Activated CD4-positive, CD25-positive, alpha-beta regulatory T cell treated with anti-CD3 and anti-CD28 coated beads, Interleukin-2, amount 50 U/mL, for 72 hours (primary cell): ENCODE measurements at places on chromosomes 4 and X.

- DNase-seq, result no peak
Observed at GRCh38 chrX:103831342-103831802, 685 bp downstream of the RAB9B start.

- no peak for DNase-seq
Observed at GRCh38 chrX:75301060-75301459, 27.2 kb downstream of the UPRT start.

- no peak for DNase-seq
Observed at GRCh38 chrX:79266702-79267101, 100.4 kb downstream of the ITM2A start.

- no peak for DNase-seq
Observed at GRCh38 chr4:106329041-106329618, 12.8 kb downstream of the AIMP1 start.

GRCh38 chr4:122508083-122508482 is 51.6 kb upstream of the IL2 start:
- no peak for DNase-seq

- DNase-seq, result no peak
Observed at GRCh38 chrX:101429934-101430333, 21.9 kb downstream of the HNRNPH2 start.

DNA sequence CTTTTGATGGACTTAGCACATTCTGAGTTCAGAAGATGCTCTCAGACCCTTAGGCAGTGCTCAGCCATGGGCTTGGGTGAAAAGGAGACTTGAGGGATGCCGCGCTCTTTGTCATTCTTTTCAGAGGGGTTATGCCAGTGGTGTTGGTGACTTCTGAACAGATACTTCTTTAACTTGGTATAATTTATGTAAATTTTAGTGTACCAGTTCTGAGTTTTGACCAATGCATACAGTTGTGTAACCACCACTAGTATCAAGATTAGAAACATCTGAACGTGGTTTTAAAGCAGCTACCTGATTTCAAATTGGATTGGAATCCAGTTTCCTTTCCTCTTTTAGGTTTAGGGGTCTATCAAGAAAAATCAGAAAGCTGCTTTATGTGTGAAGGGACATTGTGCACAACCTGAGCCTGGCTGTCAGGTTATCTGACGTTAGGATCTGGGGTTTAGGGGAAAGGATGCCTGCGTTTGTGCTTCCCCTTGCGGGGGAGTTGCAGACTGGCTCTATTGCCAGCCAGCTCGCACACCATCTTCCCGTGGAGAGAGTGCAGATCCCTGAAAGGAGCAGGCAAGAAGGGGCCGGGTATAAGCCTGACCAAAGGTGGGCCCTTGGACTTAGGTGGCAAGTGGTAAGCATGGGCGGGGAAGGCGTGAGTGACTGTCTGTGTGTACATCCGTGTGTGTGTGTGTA is 19.0 kb downstream of the SMS start:
- no peak for DNase-seq

DNA sequence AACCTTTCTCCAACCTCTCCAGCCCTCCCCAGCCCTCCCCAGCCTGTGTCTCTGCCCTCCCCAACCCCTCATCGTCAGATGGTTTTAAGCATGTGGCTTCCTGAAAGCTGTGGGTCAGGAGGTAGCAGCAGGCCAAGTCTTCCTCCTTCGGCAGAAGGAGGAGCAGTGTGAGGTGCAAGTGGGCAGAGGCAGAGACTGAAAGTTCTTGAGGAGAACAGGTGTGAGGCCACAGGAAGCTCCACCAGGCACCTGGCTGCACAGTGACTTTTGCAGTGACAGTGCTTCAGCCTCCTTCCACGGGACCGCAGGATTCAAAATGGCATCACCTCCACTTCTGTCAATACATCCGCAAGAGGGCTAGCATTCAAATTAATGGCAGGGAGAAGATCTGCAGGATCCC is 203.9 kb upstream of the LEF1 start:
- DNase-seq, result no peak

GRCh38 chr4:104615926-104616325 is 121.2 kb upstream of the CXXC4 start:
- no peak for DNase-seq

DNA sequence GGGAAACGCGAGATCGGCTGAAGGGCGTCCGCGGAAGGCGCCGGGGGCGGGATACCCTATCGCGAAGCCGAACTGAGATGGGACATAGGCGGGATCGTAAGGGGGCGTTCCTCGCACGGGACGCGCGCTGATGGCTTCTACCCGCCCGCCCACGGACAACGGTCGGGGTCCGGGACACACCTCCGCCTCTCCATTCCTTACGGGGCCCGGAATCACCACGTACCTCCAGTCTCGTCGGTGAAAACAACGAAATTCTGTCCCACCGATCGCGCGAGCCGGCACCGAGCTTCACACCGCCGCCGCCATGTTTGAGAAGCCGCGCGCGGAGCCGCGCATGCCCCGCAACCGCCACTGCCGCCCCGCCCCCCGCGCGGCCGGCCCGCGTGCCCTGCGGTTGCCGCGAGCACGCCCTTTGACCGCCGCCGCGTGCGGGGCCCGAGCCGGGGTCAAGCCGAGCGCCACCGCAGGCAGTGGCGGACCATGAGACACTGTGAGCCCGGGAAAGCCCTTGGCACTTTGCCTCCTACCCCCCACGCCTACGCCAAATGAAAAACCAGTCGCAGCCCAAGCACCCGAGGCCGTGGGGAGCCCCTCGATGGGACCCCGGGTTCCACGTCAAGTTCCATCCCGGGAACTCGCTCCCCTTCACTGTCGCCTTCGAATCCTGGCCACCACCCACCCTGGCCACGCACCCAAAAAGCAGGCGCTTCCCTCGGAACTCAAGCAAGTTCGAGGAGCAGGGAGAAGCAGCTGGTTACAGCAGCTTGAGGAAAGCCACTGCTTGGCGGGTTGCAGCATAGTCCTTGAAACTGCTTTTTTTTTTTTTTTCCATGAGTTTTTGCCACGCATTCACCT is at the start of gene SCML2:
SCML2 (minus strand) TSS at position 320 of the 855 bp plus-strand sequence. CDS start 20,617 bp downstream, outside the sequence.
- peak; percentile 47 for DNase-seq

DNA sequence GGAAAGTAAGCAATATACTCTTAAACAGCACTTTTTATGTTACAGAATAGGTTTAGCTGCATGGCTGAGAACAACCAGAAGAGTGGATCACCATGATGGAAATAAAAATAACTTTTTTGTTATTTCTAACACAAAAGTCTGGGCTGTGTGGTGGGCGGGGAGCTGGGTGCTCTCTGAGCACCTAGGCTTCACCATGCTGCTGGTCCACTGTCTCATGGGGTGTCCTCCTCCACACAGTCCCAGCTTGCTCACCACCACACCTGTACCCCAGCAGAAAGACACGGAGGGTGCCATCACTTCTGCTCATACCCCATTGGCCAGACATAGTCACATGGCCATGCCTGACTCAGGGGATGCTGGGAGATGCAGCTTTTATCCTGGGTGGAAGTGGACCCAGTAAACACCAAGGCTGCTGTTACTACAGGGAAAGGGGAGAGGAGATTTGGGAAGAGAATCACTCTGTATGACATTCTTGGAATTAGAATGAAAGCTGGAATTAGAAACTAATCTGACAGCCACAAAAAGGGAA is 45.0 kb downstream of the CPZ start:
- DNase-seq, result no peak

DNA sequence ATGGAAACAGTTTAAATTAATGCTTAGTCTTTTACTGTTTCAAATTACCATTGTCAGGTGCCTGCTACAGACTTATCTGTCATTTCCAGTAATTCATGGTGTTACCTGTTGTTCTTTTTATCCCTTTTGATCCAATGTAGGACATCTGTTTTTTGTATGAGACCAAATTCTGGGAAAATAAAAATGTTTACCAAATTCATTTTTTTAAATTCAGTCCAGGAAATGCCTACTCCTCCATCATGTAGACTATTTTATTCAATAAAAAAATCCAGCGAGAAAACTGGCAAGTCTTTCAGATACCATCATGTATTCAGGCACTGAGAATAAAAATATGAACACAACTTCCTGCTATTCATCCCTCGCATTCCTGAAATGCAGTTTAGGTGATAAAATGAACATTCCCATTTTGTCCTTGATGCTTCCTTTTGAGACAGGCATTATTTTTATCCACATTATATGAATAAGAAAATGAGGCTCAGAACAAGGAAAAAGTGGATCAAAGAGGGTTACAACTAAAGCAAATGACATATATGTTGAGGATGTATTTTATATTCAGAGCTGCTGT is 584.2 kb downstream of the SPRY1 start:
- DNase-seq, result no peak

DNA sequence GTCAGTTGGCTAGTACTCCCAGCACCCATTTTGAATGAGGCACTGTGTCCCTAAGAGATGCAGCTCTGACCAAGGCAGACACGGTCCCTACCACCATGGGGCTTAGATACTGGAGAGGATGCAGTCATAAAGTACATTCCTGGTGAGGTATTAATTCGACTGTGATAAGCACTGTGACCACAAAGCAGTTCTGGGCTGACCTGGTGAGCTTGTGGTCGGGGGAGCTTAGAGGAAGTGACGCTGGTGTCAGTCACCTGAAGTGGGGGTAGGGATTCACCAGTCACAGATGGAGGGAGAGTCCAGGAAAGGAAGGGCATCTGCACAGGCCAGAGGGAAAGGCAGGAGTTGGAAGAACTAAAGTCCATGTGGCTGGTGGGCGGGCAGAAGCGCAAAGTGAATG is 15.8 kb upstream of the CLTRN start:
- no peak for DNase-seq

DNA sequence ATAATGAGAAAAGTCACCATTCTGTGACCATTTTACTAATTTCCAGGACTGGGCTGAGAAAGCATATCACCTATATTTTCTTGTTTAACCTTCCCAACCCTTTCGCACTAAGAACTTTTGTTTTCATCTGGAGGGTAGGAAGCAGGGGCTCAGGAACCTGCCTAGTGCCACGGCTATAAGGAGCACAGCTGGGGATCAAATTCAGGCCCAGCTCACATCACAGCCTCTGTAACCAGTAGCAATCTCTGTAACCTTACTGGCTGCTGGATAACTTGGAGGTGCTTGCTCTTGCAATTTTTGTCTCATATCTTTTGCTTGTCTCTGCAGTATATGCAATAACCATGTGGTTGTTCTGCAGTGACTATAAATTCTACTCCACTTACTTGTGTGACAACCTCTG is 76.7 kb upstream of the PLAC1 start:
- DNase-seq, result no peak

DNA sequence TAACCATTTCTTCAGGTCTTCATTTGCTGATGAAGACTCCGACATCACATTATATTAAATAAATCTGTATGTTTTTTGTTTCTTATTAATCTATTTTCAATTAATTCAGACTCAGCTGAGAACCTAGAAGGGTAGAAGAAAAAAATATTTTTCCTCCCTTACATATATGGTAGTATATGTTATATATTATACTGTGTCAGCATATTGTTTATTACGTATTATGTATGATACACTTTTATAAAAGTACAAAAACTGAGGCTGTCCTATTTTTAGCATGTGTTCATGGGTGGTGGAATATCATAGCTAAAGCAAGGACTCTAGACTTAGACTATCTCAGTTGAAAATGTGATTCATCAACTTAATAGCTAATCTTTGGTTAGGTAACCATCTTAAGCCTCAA is 149.3 kb downstream of the CENPC start:
- no peak for DNase-seq

DNA sequence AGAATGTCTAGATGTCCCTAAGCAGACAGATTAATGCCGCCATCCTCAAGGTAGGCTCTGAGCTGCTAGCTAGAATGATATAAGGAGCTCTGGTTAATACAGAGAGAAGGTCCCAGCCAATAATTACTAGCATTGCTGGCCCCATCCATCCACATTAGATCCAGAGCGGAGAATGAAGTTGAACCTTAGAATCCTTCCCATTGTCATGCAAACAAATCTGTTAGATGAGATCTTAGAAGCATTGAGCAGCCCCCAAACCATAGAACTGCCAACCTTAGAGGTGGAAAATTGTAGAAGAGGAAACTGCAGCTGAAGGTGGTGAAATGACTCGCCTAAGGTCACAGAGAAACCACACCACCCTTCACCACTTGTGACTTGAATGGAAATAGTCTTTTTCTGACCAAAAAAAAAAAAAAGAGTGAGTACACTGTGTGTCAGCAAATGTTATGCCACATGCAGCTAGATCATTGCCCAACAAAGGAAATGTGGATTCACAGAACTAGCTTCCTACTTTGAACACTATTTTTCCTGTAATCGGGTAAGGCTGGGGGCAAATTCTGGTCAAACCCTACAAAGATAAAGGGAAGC is 162.1 kb downstream of the SMIM20 start:
- no peak for DNase-seq

DNA sequence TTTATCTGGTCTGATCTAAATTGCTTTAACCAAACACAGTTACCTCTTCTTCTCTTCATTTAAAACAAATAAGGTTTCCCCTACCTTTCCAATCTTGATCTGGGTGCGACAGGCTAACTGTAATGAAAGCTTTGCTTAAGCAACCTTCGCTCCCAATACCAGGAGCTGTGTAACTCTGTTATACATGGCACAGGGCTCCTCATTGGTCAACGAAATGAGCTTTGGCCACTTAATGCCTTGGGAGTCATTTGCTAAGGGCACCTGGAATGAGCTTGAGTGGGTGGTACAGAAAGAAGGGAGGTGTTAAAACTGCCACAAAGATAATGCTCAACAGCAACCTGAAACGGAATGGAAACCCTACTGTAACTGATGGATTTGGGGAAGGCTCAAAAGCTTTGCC is 140.5 kb downstream of the CHRNA9 start:
- no peak for DNase-seq

GRCh38 chrX:146863566-146863965 is 49.0 kb upstream of the CXorf51A start:
- DNase-seq, result no peak

- DNase-seq, result no peak
Observed at GRCh38 chrX:20139966-20140365, 1.7 kb downstream of the EIF1AX start.

- DNase-seq, result no peak
Observed at GRCh38 chr4:10336471-10336870, 120.8 kb downstream of the ZNF518B start.

DNA sequence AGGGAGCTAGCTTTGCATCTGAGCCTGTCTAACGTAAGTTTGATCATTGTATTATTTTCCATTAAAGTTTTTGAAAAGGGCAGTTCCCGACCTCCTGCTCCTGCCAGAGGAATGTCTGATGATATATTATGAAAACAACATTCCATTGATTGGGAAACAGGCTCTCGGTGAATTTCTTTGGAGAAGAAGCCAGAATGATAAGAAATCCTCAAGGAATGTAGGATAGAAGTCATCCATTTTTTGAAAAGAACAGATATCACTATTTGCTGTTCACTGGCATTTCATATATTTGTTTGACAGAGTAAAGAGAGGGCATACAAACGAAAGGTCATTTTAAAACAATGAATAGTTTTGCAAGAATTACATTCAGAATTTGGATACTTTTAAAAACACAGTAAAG is 781.0 kb upstream of the HTR2C start:
- DNase-seq, result no peak

GRCh38 chr4:81207828-81208227 is 7.2 kb downstream of the PRKG2 start:
- no peak for DNase-seq
